ENCODE measurements at places on chromosomes 13 and 19. TPM values are rescaled to one million over a fixed set of nuclear protein-coding genes. Genes with fewer than 3 reads are reported as not detected.

Gene PSG2
- total RNA-seq = 0.12 TPM

Gene ZNF544
- total RNA-seq = 44.8 TPM

Gene KLK13
- total RNA-seq = not detected

Gene RASGRP4
- total RNA-seq = not detected

All from uterine smooth muscle cell (primary cell).